ENCODE measurements at places on chromosomes 16 and 17. TPM values are rescaled to one million over a fixed set of nuclear protein-coding genes. Genes with fewer than 3 reads are reported as not detected.

DNA sequence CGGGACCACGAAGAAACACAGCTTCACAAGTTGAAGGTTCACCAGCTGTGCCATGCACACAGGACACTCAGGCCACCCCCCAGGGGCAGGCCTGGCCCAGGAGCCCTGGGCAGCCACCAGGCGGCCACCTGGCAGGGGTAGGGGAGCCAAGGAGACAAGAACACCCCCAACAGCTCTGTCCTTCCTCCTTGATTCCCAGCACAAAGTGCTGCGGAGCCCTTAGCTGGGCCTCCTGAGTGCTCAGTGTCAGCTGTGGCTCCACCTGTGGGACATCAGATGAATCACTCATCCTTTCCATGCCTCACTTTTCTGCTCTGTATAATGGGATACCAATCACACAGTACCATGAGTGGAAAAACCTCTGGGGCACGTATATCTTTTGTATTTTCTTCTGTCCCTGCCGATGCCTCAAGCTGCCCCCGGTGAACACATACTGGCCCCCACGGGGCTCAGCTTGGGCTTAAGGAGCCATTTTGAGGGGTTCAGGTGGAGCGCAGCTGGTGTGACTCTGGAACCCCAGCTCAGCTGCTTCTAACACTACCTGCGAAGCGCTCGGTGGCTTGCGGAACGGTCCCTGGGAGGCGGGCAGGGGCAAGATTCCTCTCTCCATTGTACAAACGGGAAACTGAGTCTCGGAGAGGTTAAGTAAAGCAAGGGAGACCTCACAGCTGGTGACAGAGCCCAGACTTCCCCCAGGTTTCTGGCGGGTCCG lies 12.0 kb downstream of the GALK1 start:
- H3K27ac ChIP-seq: peak overlapping the region; percentile 66
- no peaks in the 10 kb centered on the region for H3K36me3 ChIP-seq
- peaks cover 22% of the 10 kb centered on the region for H3K4me1 ChIP-seq
- DNase-seq: no peak

The APOBR gene
- total RNA-seq: 16.7 TPM

The FMNL1 gene
- total RNA-seq: 410 TPM

The NOG gene
- total RNA-seq: 0.37 TPM

DNA sequence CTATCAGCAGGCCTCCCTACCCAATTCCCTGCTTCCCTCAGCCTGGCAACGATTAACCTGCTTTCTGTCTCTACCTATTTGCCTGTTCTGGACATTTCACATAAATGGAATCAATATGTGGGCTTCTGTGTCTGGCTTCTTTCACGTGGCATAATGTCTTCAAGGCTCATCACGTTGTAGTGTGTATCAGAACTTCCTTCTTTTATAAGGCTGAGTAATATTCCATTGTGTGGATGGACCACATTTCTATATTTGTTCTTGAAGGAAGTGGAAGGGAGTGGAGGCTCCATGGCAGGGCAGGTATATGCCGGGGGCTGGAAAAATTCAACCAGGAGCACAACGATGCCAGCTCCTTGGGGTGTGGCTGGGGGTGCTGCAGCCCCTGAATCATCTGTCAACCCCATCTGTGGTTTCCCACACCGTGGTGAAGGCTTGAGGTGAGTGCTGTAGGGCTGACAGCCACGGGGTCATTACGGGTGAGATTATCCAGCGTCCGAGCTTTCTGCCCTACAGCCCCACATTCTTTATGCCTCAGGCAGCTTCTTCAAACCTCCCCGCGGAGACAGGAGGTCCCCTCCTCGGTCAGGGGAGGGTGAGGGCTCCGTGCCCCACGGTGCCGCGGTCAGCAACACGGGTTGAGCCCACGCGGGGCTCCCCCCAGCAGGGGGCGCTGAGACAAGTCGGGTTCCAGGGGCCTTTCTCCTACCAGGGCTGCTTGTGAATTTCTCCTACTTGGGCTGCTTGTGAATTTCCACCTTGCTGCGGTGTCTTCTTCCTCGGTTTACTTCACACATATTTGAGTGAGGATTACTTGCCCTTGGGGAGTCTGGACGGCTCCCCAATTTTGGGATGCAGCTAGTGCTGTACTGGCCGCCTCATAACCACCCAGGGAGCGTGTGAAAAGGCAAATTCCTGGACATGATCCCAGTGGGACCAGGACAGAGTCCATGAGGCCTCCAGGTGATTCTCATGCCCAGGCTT lies 18.3 kb upstream of the WFIKKN2 start:
- H3K4me1 ChIP-seq: peaks cover 20% of the 10 kb centered on the region
- H3K36me3 ChIP-seq: no peaks in the 10 kb centered on the region
- peaks cover 19% of the 10 kb centered on the region for H3K27me3 ChIP-seq

- peaks cover 40% of the 10 kb centered on the region for H3K36me3 ChIP-seq
- no peak for DNase-seq
- no peak overlapping the region for H3K4me3 ChIP-seq
- H3K4me1 ChIP-seq: peaks cover 4% of the 10 kb centered on the region
- no peak overlapping the region for H3K27ac ChIP-seq
- H3K27me3 ChIP-seq: no peaks in the 10 kb centered on the region
These were observed 22.9 kb upstream of the CORO6 start for GRCh38 chr17:29645515-29646051.

- H3K27ac ChIP-seq: no peak overlapping the region
- peaks cover 2% of the 10 kb centered on the region for H3K4me1 ChIP-seq
- H3K36me3 ChIP-seq: no peaks in the 10 kb centered on the region
- peaks cover 27% of the 10 kb centered on the region for H3K27me3 ChIP-seq
These were observed 146.8 kb upstream of the GSE1 start for GRCh38 chr16:85466304-85466700.

The CSHL1 gene
- not detected for total RNA-seq

Data from activated CD4-positive, alpha-beta T cell treated with anti-CD3 and anti-CD28 coated beads, Interleukin-2, amount 10 ng/mL, durations not matched to agents 7 days and 5 days (primary cell).